ENCODE measurements at places on chromosomes 1 and 21. TPM values are rescaled to one million over a fixed set of nuclear protein-coding genes. Genes with fewer than 3 reads are reported as not detected.

Gene RNU1-3
- total RNA-seq, result under 0.01 TPM

Gene SLC30A10
- not detected for total RNA-seq

Gene MPL
- 2.3 TPM for total RNA-seq

Gene SLC5A9
- 0.10 TPM for total RNA-seq

Gene TMEM54
- total RNA-seq, result not detected

Gene STYXL2
- not detected for total RNA-seq

Gene CLDN19
- total RNA-seq, result under 0.01 TPM

Gene SLAMF8
- 0.84 TPM for total RNA-seq

Gene PADI3
- not detected for total RNA-seq

Gene TP73
- total RNA-seq, result not detected

Gene NPPA
- not detected for total RNA-seq

Gene ARTN
- total RNA-seq, result not detected

Gene HCRTR1
- not detected for total RNA-seq

Gene LAPTM5
- total RNA-seq, result 719 TPM

Gene HJV
- total RNA-seq, result not detected

Gene IL19
- 0.10 TPM for total RNA-seq

Gene PDE4B
- 518 TPM for total RNA-seq

Gene CSF1
- total RNA-seq, result 10.2 TPM

Gene S100A7
- not detected for total RNA-seq

Gene CNKSR1
- total RNA-seq, result 0.42 TPM

Gene EVI5
- total RNA-seq, result 16.9 TPM

Gene SLC44A5
- total RNA-seq, result 0.52 TPM

Gene ARHGEF16
- not detected for total RNA-seq

Gene NPR1
- total RNA-seq, result not detected

Gene KCNA2
- total RNA-seq, result 0.52 TPM

Gene TIE1
- total RNA-seq, result 0.94 TPM

Gene TCEANC2
- total RNA-seq, result 1.0 TPM

Gene PPT1
- 182 TPM for total RNA-seq

Gene TLR5
- total RNA-seq, result 6.6 TPM

Gene ITPKB
- total RNA-seq, result 235 TPM

Gene RGS8
- not detected for total RNA-seq

Gene KLF17
- total RNA-seq, result not detected

Gene ACTA1
- not detected for total RNA-seq

Gene PLA2G2C
- total RNA-seq, result under 0.01 TPM

Gene GJB5
- total RNA-seq, result not detected

Gene ANGPTL7
- not detected for total RNA-seq

All from mononuclear cell (primary cell).